ENCODE measurements at places on chromosomes 1 and 21. TPM values are rescaled to one million over a fixed set of nuclear protein-coding genes. Genes with fewer than 3 reads are reported as not detected.

Gene DNASE2B
- not detected for total RNA-seq

Gene NPR1
- 1.1 TPM for total RNA-seq

Gene PGBD5
- 1.1 TPM for total RNA-seq

Gene THEM5
- total RNA-seq: not detected

Gene ITGB2
- 0.80 TPM for total RNA-seq

Gene HSPA6
- 3.7 TPM for total RNA-seq

Gene LRRC53
- not detected for total RNA-seq

Gene CD244
- not detected for total RNA-seq

Gene REN
- not detected for total RNA-seq

Gene RNF186
- total RNA-seq: not detected

Gene DIO1
- not detected for total RNA-seq

Gene MAP10
- total RNA-seq: 0.63 TPM

Gene CR1
- not detected for total RNA-seq

Gene CNIH3
- total RNA-seq: 0.62 TPM

Gene AVPR1B
- total RNA-seq: not detected

Gene PRRX1
- not detected for total RNA-seq

Gene KPRP
- total RNA-seq: not detected

Gene SLC25A34
- 0.13 TPM for total RNA-seq

Gene ATP1A2
- not detected for total RNA-seq

Gene FNBP1L
- total RNA-seq: 12.9 TPM

Gene RUSC1
- 48.9 TPM for total RNA-seq

Gene SEMA4A
- total RNA-seq: 0.44 TPM

Gene BATF3
- 31.4 TPM for total RNA-seq

Gene ITLN2
- total RNA-seq: 0.14 TPM

Gene LEMD1
- not detected for total RNA-seq

Gene NT5C1A
- not detected for total RNA-seq

Measured in A549 treated with DMSO at 1 μM for 4 hours (cell line).